H1 (cell line): ENCODE measurements at places on chromosomes 6 and 20.
A peak's percentile ranks its signal among the peaks of the same experiment; 100 is the strongest.

- no peak for DNase-seq
These were observed 31.9 kb upstream of the MRPS18A start for GRCh38 chr6:43719511-43719910.

- peak; percentile 58 for DNase-seq
These were observed 260.0 kb downstream of the C6orf118 start for GRCh38 chr6:165049362-165049761.

- no peak for DNase-seq
These were observed 33.2 kb upstream of the SNX9 start for GRCh38 chr6:157789861-157790260.

DNA sequence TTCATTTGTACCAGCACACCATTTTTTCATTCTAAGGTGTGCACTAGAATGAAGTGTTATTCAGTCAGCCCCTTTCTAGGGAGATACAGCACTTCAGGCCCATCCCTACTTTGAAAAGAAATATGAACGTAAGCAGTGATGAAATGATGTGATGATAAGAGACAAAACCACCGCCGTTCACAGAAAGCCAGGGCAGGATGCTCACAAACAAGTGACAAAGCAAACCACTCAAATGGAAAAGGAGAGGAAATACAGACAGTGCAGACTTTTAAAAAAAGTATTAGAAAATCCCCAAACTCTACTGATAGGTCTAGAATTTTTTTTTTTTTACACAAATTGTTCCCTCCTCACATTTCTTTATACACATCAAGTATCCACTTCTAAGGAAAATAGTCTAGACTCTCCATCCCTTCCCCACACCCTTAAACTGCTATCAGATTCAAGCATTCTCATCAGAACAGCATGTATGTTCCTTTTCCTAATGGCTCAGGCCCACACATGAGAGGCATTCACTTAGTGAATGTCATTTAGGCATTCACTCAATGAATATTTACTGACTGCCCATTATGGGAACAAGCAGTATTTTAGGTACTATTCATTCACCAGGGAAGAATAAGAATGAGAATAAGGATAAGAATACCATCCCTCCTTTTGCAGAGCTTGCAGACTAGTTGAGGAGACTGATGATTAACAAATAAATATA is 243.5 kb downstream of the GMPR start:
- DNase-seq, result no peak

DNA sequence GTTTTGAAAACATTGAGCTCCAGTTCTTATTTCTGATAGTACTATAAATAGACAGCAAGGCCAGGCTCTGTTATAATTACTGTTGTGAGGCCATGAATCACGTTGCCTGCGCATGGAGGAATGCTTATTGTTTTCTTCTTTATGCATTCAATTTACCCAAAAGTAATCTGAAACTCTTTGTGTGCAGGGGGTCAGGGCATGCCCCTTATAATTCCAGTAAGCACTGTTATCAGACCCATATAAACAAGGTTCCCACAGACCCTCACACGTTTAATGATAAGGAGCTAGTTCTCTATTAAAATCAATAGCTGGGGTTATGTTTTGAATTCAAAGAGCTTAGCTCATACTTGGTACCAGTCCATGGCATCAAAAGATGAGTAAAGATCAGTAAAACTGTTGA is 174.8 kb upstream of the ARG1 start:
- DNase-seq, result no peak

DNA sequence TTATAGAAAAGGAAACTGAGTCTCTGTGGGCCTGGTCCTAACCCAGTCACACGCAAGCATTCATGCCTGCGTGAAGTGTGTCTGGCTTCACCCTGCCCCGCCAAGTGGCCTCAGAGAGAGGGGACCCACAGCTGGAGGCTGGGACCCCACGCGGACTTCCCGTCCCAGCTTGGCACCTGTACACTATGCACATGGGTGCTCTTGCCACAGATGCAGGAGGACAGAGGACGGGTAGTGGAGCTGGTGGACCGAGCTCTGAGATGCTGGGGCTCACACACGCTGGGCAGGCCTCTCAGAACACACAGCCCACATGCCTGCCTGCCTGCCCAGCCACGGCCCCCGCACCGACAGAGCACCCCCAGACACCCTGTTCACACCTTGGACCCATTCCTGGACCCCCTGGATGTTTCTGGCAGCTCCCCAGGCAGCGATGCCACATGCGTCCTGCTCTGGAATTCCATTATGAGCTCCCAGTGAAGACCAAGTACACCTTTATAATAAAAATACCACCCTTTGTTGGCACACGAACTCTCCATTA is 24.9 kb upstream of the SMOC2 start:
- no peak for DNase-seq

DNA sequence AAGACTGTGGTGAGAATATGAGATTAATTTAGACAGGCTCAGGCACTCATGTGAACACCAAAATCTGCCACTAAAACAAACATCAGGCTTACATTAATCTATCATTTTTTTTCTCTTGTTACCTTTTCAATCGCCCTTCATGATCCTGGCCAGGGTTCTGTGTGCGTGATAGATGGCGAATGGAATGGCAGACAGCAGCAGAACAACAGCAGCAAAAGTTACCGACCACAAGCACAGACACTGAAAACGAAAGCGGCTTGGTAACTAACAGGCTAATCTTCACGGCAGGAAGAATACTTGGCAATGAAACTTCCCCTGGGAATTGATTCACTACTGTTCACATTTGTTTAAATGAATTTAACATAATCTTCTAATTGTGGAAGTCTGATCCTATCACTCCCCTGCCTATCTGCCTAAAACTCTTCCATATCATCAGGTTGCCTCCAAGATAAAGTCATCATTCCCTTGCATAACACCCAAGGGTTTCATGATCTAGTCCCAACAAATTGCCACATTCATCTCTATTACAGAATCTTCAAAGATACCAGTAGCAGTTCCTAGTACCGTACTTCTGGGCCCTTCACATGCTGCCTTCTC is 28.7 kb downstream of the PTPRK start:
- DNase-seq, result no peak

- DNase-seq, result no peak
These were observed 288.2 kb downstream of the CENPW start for GRCh38 chr6:126628125-126628524.

DNA sequence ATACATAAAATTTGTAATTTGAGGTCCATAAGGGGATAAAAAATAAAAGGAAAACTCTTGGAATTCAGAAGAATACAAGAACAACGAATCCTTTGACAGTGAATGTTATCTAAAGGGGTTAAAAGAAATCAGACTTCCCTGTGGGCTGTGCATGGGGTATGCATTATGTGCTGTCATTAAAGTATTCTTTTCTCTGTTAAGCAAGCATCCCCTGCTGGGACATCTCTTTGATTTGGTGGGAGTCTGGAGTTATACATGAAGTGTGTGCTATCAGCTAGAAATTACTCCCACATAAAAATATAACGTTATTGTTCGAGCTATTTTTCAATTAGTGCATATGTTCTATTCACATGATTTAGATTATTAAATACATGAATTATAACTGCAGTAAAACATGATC is 195.2 kb downstream of the CENPW start:
- no peak for DNase-seq

- DNase-seq, result no peak
These were observed 47.7 kb upstream of the PLN start for GRCh38 chr6:118500130-118501015.

DNA sequence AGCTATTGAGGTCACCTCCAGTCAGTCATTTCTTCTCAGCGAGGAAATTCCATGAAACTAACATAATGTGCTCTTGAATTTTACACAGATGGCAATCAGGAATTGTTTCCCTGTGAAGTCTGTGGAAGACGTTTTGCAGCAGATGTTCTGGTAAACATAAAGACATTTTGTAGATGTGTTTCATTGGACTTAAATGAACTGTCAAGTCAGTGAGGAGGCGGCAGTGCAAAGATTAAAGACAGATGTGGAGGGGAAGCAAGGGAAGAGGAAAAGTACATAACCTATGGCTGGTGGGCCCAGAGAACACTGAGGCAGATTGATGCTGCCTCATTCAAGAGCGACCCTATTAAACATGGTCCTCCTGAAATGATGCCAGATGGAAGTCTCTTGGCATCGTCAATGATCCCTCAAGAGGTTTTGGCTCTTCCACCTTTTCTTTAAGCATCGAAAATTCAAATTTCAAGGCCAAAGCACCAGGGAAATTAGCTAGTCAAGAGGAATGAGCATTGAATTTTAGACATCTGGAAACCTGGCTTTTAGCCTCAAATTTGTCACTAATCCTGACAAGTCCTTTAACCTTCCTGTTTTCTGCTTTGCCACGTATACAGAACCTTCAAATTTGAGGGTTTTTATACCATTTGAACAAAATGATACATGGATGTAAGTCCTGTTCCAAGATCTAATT is 20.1 kb downstream of the ZC2HC1B start:
- no peak for DNase-seq

GRCh38 chr20:1931830-1932229 is 36.6 kb downstream of the SIRPA start:
- no peak for DNase-seq

- DNase-seq, result no peak
These were observed 59.2 kb upstream of the THBS2 start for GRCh38 chr6:169312658-169313346.

- DNase-seq, result no peak
These were observed 62.9 kb upstream of the HDGFL1 start for GRCh38 chr6:22506496-22506895.

DNA sequence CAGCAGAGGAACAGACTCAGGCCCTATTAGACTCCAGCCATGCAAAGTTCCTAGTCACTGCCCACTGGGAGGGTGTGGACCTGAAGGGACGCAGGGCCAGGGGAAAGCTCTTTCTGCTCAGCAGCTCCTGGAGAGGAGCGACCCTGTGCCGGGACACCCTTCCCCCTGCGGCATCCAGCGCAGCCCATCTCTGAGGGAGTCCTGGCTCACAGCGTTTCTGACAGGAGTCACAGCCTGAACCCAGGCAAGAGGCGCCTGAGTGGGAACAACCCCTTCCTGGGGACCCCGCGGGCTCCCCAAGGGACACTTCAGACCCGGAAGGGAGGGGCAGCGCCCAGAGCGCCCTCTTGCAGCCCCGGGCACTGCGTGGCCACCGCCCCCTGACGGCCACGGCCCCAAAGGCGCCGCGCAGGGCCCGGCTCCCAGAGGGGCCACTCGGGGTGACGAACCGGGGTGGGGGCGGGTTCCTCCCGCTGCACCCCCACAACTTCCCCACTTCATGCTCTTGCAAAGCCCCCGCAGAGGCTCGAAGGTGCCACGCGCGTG is 862 bp downstream of the UCKL1 start:
- DNase-seq, result no peak

DNA sequence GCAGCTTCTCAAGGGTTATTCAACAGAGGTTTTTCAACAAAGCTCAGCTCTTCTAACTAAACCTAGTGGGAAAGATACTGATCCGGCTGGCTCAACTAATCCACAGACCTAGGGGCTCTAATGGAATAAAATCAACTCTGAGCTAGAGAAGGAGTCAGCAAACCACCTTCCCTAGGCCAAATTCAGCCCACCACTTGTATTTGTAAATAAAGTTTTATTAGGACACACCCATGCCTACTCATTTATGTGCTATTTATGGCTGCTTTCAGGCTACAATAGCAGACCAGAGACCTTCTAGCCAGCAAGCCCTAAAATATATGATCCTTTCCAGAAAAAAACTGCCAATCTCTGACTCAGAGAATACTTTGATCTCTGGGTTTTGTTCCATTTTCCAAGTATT is 6.0 kb upstream of the RAB22A start:
- no peak for DNase-seq

DNA sequence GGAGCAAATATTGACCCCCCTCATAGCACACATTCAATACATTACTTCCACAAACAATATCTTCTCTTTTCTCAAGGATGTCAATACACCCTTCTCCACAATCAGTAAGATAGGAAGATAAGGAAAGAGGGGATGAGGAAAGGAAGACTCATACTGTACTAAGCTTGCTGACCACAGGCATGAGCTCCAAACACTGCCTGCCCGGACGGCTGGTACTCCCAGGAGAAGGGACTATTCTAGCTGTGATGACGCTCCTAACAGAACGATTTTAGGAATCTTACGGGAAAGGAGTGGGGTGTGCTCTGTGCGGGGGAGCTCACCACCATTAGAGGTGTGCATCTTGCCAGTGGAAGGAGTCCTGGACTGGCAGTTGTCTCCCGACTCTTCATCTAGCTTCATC is 3.9 kb upstream of the CCN6 start:
- DNase-seq, result no peak

GRCh38 chr20:44921447-44921846 is 11.6 kb downstream of the PABPC1L start:
- DNase-seq, result no peak

- DNase-seq, result no peak
These were observed 36.0 kb downstream of the YTHDF1 start for GRCh38 chr20:63179687-63180568.

DNA sequence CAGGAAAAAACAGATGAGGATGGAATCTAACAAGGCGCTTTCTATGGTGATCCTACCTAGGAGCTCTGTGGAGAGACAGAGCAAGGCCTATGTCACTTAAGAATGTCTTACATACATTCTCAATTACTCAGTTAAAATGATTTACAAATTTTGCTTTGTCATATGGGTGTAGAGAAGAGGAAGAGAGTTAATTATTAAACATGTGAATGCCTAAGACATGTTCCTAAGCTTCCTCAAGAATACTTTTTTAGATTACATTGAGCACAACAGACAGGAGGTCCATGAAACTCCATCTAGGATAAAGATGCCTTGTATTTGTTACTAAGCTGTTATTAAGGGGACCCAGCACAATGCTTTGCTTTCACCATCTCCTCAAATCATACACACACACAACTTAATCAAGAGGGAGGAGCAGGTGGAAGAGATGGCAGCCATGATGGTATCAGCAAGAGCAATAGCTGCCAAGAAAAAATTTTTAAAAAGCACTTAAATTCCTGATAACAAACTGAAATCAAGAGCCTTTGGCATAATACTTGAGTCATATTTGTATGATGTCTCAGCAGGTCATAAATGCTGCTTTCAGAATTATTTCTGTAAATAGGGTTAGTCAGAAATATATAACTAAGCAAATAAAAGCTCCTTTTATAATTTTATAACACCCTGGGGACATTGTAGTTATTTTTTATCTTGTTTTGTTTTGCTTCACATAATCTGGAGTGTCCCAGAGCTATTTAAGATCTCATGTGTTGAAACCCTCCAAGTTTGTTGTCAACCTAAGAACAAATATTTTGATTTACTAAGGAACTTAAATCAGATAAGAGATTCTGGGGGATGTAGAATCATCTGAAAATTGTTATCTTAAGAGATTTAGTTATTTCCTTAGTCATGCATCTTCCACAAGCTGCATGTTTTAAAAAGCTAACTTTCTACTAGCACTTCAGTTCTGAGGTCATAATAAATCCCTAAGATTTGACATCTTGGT is 70.0 kb upstream of the CD2AP start:
- no peak for DNase-seq

- DNase-seq, result no peak
These were observed 5.8 kb upstream of the PLTP start for GRCh38 chr20:45917790-45918141.

GRCh38 chr6:169816975-169817374 is 65.6 kb downstream of the ERMARD start:
- no peak for DNase-seq

- DNase-seq, result no peak
These were observed 658.2 kb downstream of the HACE1 start for GRCh38 chr6:104201557-104201956.

GRCh38 chr6:34592208-34592952 is 36.3 kb upstream of the SPDEF start:
- DNase-seq, result no peak
